ENCODE measurements at places on chromosomes 6 and 20. TPM values are rescaled to one million over a fixed set of nuclear protein-coding genes. Genes with fewer than 3 reads are reported as not detected.

- DNase-seq: no peak
Observed at GRCh38 chr6:3297006-3297405, 38.3 kb downstream of the PSMG4 start.

DNA sequence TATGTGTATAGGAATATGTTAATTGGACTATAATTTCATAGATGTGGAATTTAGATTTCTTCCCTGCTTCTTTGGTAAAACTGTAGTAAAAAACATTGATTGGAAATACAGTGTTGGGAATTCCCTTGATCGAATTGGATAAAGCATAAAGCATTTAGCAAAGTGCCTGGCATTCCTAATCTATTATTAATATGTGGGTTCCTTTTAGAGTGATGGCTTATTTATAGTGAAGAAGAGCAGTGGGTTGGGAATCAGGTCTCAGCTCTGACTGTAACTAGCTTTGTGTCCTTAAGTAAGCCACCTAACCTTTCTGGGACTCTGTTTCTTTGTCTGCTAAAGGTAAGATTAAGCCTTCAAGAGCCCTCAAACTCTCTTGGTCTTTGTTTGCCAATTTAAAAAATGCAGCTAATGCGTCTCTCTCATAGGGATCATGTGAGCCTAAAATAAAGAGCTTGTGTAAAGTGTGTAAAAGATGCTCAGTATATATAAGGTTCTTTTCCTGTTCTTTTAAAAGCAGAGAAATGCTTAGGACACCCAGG lies 53.3 kb downstream of the KCNS1 start:
- DNase-seq: no peak

GRCh38 chr6:15063253-15063853 lies 182.5 kb upstream of the JARID2 start:
- DNase-seq: no peak

GRCh38 chr6:6003621-6004366 lies 2.9 kb downstream of the NRN1 start:
- DNase-seq: no peak

DNA sequence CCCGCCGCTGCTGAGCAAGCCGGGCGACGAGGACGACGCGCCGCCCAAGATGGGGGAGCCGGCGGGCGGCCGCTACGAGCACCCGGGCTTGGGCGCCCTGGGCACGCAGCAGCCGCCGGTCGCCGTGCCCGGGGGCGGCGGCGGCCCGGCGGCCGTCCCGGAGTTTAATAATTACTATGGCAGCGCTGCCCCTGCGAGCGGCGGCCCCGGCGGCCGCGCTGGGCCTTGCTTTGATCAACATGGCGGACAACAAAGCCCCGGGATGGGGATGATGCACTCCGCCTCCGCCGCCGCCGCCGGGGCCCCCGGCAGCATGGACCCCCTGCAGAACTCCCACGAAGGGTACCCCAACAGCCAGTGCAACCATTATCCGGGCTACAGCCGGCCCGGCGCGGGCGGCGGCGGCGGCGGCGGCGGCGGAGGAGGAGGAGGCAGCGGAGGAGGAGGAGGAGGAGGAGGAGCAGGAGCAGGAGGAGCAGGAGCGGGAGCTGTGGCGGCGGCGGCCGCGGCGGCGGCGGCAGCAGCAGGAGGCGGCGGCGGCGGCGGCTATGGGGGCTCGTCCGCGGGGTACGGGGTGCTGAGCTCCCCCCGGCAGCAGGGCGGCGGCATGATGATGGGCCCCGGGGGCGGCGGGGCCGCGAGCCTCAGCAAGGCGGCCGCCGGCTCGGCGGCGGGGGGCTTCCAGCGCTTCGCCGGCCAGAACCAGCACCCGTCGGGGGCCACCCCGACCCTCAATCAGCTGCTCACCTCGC lies 1.5 kb downstream of the ARID1B start:
- peak; percentile 20 for DNase-seq

DNA sequence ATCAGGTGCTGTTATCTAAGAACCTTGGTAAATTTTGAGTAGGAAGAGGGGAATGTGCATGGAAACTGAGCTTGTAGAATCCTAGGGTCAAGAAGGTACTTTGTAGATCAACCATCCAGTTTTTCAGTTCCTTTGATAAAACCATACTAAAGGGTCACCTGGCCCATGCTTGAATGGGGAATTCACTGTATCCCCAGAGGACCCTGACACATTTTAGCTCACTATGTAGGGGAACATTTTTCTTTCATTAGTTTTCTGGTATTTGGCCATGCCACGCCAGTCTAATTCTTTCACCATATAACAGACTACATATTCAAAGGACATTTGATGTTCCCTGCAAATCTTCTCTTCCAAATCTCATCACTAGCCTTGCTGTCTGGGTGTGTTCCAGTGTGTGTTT lies 29.9 kb downstream of the LRRC1 start:
- DNase-seq: no peak

DNA sequence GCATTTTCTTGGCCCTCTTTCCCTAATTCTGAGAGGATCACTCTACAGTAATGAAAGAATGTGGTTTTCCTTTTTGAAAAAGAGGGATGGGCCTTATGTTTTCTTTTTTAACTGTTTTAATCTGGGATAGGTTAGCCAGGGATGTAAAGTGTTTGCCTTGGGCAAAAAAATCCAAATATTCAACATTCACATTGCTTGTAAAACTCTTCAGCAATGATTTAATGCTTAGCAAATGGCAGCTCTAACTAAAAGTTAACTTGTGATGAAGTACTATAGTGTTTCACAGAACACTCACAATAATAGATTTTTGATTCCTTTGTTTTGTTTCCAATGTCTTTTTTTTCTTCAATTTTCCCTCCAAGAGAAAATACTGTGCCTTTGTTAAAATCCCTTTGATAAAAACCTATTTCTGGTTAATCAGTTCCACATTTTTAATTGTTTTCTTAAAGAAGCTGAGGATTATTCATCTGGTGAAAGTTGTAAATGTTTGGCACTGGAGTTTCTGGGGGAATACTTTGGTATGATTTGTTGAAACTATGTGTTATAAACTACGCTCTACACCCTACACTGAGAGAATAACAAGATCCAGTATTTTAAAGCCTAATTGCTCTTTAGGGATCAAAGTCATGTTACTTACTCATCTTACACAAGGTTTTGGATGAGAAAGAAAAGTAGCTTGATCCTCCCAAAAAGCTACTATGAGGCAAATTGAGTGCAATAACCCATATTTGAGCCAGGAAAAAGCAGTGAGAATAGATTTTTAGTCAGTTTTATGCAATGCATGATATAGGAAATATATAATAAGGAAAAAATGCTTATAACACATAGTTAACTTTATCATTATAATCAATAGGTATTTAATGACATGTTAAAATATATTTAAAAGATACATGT lies 335.8 kb downstream of the EPHA7 start:
- DNase-seq: no peak

DNA sequence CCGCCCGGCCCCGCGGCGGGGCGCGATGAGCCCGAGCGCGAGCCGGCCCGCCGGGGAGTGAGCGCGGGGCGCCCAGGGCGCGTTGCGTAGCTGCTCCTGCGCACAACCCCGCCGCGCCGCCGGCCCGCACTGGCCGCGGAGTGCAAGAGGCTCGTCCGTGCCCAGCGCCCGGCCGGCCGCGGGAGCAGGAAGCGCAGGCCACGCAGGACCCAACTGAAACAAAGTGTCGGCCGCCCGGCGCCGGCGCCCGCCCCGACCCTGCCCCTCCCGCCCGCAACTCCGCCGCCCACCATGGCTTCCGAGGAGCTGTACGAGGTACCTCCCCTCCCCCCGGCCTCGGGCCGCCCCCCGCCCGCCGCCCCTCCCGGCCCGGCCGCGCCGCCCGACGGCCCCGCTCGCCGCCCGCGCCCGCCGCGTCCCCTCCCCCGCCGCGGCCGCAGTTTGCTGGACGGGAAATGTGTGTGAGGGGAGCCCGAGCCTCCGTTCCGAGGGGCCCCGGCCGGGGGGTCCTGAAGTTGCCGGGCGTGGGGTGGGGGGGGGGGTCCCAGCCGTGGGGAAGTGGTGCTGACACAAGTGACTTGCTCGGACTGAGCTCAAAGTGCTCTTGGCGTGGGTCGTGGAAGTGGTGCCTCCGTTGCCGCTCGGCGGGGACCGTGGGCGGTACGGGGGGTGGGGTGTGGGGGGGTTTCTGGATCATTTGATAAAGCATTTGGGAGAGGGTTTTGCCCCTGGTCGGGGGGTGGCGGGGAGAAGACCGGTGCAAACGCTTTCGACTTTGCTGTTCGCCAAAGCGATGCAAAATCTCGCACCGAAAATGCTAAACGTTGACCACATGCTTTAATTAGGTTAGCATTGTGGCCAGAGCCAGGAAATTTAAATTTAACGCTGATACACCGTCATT lies 539 bp downstream of the CDYL start:
- peak; percentile 24 for DNase-seq

DNA sequence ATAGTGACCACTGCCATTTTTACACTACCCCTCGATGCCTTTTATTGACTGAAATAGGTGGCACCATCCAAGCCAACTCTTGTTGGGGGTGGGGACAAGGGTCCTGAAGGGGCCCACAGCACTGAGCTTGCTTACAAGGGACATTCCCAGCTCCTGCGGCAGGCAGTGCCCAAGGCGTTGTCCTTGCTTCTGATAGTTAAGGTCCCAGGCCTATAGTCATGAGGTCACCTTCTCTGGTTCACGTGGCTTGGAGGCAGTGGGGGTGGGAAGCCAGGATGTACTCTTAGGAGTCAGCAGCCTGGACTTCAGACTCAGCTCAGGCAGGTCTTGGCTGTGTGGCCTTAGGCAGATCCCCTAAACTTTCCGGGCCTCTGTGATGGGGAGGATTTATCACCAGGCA lies 48.6 kb downstream of the TOX2 start:
- no peak for DNase-seq

DNA sequence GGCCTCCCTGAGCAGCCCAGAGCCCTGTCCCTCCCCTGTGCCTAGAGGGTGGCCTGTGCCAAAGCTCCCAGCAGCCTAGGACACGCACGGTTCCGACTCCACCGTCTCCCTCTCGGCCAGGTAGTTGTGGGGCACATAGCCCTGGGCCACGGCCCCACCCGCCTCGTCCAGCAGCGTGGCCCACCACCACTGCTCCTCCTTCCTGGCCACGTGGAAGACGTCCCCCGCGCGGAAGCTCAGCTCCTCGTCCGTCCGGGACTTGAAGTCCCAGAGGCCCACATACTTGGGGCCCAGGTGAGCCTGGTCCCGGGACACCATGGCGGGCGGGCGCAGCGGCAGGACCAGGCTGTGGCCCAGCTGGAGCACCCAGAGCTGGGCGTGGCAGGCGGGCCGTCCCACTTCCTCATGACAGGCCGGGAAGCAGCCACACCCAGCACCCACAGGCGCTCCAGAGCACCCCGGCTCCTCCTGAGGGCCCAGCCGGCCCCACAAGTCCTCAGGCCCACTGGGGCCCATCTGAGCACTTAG lies at the start of gene PTK6:
Gene PTK6 (minus strand): TSS at position 380 of the 528 bp plus-strand sequence. CDS start 62 bp downstream, at position 318.
- DNase-seq: no peak

DNA sequence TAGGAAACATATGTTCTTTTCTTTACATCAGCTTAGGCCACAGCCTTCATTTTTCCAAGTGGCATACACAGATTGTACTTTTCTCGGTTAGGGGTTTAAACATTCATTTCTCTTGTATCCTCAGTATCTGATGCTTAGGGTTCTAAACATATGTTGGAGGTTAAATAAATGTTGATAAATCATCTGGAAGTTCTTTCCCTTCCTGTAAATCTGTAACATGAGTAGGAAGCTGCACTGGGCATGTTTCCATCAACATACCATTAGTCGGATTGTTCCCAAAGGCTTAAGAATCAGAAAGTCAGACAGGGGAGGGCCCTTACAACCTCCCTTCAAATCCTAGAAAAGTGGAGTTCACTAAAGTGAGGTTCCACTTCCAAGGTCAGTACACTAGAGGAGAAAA lies 54.8 kb upstream of the BCLAF1 start:
- DNase-seq: peak; percentile 5

DNA sequence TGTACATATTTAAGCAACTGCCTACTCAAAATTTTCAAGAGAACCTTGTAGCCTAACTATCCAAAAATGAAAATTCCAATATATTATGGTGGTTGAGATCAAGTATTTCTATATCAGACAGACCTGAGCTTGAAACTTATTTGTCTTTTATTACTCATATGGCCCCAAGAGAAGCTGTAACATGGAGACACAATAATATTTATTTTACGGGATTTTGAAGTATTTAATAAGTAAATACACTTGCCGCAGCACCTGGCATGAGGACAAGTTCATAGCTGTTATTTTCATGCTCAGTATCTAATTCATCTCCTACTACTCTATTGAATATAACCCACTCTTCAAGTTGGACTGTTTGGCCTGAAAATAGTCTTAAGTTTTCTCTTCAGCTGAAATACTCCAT lies 28.0 kb downstream of the PTPRK start:
- DNase-seq: no peak

GRCh38 chr20:54308804-54309203 lies 100.9 kb downstream of the PFDN4 start:
- DNase-seq: no peak

- DNase-seq: peak; percentile 39
Observed at GRCh38 chr6:16991981-16992629, 109.7 kb upstream of the STMND1 start.

DNA sequence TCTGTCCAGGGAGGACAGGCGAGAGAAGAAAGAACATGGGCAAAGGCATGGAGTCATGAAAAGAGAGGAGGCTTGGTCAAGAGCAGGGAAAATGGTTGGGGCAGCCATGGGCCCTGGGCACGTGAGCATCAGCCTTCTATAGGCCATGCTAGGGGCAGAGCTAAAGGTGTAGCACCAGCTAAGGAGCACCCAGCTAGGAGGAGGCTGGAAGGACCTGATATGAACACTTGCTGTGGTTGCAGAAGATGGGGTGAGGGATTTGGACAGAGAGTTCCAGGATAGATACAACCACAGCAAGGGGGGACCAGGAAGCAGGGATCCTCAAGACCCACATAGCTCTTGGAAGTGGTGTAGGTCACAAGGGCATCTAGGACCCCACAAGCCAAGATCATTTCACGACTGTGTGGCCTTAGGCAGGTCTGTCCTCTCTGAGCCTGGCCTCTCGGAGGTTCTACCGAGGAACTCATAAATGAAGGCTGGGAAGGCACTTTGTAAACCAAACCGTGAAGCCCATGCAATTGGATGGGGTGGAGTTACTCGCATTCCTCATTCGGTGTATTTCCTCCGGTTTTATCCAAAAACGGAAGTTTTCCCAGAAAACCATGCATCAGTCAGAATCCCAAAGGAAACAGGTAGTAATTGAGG lies 74.0 kb upstream of the TOP1 start:
- DNase-seq: no peak

The HSPA1L gene
- total RNA-seq: 1.5 TPM

The EFCAB8 gene
- total RNA-seq: not detected
